ENCODE measurements at places on chromosomes 5 and 9. TPM values are rescaled to one million over a fixed set of nuclear protein-coding genes. Genes with fewer than 3 reads are reported as not detected.

Gene HMCN2
- under 0.01 TPM for total RNA-seq

Gene PPP3R2
- not detected for total RNA-seq

Gene SMC2
- total RNA-seq = 10.7 TPM

Gene TMEM252
- not detected for total RNA-seq

Gene GARIN3
- not detected for total RNA-seq

Gene CD274
- 4.4 TPM for total RNA-seq

Gene NR5A1
- not detected for total RNA-seq

Gene NOXA1
- 0.87 TPM for total RNA-seq

Gene ROR2
- under 0.01 TPM for total RNA-seq

Gene MEIKIN
- total RNA-seq = not detected

All from lung microvascular endothelial cell (primary cell).